ENCODE measurements at places on chromosomes 5 and 9. TPM values are rescaled to one million over a fixed set of nuclear protein-coding genes. Genes with fewer than 3 reads are reported as not detected.
A peak's percentile ranks its signal among the peaks of the same experiment; 100 is the strongest.

DNA sequence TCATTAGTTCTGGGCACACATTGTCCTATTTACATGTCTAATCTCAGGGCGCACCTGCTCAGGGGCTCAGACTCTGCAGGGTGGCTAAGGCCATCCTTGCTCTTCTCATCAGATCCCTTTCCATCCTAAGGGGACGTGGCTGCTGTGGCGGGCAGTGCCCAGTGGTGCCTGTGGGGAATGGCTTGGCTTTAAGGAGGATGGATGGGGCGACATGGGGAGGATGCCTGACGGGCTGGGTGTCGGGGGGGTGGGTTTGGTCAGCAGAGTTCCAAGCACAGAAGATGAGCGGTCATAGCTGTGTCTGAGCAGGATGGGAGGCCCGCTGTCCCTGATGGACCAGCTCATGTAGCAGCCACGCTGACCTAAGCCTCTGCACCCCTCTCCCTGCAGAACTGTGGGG, 40.9 kb upstream of the SUSD3 start:
- no peak for DNase-seq

Gene LTC4S
- not detected for total RNA-seq

Gene GCNT1
- total RNA-seq = 25.4 TPM

DNA sequence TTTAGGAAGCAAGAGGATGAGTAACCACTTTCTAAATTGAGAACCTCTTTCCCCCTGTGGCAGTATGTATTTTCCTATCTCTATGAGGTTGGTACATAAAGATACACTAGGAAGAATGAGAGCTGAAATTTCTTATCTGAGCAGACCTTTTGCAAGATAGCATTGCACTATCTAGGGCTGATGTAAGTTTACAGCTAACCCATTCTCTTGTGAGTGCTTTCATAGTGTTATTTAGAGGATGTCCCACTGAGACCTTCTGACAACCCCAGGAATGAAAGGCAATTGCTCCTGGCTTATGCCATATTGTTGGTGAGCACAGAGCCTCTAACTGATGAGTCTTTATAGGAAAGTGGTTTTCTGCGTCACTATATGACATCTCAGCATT, 1209.3 kb upstream of the CDH6 start:
- no peak for DNase-seq

DNA sequence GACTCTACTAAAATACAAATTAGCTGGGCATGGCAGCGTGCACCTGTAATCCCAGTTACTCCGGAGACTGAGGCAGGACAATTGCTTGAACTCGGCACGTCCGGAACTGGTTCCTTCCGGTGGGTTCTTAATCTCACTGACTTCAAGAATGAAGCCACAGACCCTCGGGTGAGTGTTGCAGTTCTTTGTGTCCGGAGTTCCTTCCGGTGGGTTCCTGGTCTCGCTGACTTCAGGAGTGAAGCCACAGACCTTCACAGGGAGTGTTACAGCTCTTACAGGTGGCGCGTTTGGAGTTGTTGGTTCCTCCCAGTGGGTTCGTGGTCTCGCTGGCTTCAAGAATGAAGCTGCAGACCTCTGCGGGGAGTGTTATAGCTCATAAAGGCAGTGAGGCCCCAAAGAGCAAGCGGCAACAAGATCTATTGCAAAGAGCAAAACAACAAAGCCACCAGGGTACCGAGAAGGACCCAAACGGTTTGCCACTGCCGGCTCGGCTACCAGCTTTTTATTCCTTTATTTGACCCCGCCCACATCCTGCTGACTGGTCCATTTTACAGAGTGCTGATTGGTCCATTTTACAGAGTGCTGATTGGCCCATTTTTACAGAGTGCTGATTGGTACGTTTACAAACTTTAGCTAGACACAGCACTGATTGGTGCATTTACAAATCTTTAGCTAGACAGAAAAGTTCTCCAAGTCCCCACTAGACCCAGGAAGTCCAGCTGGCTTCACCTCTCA, 28.6 kb upstream of the SLC6A19 start:
- no peak for DNase-seq

GRCh38 chr5:92543201-92543600, 1037.8 kb downstream of the NR2F1-AS1 start:
- peak; percentile 27 for DNase-seq

GRCh38 chr5:154071799-154072413, 33.1 kb downstream of the MFAP3 start:
- DNase-seq = no peak

DNA sequence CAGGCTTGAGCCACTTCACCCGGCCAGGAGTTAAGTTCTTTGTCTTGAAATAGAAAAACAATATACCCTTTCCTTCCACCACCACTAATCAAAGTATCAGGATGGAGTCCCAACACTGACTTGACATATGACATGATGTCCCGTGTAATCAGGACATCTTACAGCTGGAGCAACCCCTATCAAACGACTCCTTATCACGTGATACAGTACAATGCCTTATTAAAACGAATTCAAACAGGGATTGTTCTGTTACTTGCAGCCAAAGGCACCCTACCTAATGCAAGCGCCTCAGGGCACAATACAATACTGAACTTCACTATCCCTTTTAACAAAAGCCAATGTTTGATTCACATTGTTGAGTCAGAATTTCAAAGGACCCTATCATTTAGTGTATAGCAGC, 261.3 kb downstream of the SLIT3 start:
- DNase-seq = no peak
